Thyroid gland (tissue), 4 donors: ENCODE measurements at places on chromosomes 11 and 22. TPM values are rescaled to one million over a fixed set of nuclear protein-coding genes. Genes with fewer than 3 reads are reported as not detected.

- no peaks in the 10 kb centered on the region for H3K27me3 ChIP-seq
- DNase-seq: peak; percentile 60
Measured at GRCh38 chr11:128039140-128040021, 548.0 kb downstream of the ETS1 start.

DNA sequence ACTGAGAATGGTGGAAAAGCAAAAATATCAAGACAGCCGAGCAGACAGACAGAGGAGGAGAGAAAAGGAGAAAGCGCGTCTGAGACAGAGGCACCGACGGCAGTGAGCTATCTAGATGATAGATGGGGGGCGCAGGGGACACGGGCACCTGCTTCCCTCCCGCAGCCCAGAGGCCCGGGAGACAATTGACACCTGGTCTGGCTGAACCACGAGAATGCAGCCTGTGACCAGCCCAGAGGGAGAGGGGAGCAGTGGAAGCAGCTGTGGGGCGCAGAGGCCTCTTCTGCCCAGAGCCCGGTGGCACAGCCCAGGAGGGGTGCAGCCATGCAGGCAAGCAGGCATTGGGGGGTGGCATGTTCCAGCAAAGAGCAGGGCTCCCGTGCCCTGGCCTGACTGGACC, 48.2 kb downstream of the ELFN2 start:
- no peaks in the 10 kb centered on the region for H3K27me3 ChIP-seq
- no peak overlapping the region for H3K4me3 ChIP-seq
- H3K27ac ChIP-seq: no peak overlapping the region
- no peaks in the 10 kb centered on the region for H3K36me3 ChIP-seq
- no peak for DNase-seq
- H3K4me1 ChIP-seq: no peaks in the 10 kb centered on the region

GRCh38 chr11:106461148-106461691, 383.8 kb downstream of the AASDHPPT start:
- no peaks in the 10 kb centered on the region for H3K36me3 ChIP-seq
- H3K27me3 ChIP-seq: no peaks in the 10 kb centered on the region
- H3K4me3 ChIP-seq: no peak overlapping the region
- no peak overlapping the region for H3K27ac ChIP-seq
- H3K4me1 ChIP-seq: no peaks in the 10 kb centered on the region

DNA sequence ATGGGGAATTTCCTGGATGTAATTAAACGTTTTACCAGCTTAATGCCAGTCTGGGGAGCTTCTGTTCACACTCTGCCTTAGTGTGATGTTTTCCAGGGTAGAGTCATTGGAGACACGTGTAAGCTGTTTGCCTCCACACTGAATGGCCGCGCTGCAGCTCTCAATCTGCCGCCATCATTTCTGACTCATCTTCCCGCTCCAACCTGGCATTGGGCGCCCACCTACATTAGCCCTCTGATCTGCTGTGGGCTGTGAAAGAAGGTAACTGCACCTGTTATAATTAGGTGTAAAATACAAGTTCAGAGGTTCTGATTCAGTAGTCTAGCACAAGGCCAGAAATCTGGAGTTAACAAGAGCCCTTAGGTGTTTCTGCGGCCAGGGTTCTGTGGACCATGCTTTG, 54.6 kb downstream of the MN1 start:
- H3K4me3 ChIP-seq: no peak overlapping the region
- peaks cover 5% of the 10 kb centered on the region for H3K4me1 ChIP-seq
- H3K27ac ChIP-seq: no peak overlapping the region

- no peak overlapping the region for H3K4me3 ChIP-seq
- H3K27me3 ChIP-seq: no peaks in the 10 kb centered on the region
- no peaks in the 10 kb centered on the region for H3K36me3 ChIP-seq
- no peak for DNase-seq
Measured at GRCh38 chr22:47187176-47187957, 424.9 kb downstream of the TBC1D22A start.

GRCh38 chr11:86176165-86176884, 68.2 kb upstream of the EED start:
- no peaks in the 10 kb centered on the region for H3K4me1 ChIP-seq
- H3K4me3 ChIP-seq: no peak overlapping the region
- DNase-seq: no peak
- H3K36me3 ChIP-seq: no peaks in the 10 kb centered on the region

DNA sequence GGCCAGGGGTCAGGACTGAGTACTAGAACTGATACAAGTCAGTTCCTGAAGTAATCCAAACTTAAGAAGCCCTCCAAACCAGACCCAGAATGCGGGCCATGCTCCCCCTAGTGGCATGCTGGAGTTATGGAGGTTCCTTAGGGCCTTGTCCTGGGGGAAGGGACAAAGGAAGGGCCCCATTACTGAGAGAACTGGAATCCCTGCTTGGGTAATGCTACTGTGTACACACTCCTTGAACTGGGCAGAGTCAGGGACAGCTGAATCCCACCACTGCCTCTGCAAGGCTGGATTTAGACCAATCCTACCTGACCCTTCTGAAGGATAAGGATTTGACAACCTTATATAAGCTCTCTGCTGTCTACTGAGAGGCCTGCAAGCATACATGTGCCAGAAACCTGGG, 97.3 kb upstream of the AKIP1 start:
- H3K4me3 ChIP-seq: no peak overlapping the region
- DNase-seq: peak; percentile 76
- H3K27ac ChIP-seq: peak overlapping the region; percentile 84

DNA sequence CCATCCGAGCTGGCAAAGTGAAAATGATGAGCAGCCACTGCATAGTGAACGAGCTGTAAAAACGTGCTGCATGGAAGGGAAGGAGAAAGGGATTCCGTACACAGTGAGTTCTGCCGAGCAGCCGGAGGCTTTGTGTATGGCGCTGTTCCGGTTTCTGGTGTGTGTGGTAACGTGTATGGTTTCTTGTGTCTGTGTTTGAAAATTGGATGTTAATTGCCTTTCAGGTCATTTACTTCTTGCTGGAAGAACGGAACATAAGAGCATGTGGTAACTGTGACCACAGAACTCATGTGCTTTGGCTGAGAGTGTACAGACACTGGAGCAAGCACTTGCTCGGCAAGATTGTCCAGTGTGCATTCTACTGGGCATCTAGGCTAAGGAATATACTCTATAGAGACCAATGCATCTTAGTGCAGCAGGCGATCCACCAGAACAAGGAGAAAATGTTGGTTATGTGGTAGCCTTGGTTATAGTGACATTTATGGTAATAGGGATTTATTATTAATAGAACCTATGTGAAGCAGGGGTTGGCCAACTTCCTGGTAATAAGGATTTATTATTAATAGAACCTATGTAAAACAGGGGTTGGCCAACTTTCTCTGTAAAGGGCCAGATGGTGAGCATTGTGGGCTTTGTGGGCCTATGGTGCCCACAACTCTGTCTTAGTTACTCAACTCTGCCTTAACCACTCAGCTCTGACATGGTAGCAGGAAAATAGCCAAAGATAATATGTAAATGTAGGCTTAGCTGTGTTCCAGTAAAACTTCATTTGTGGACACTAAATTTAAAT, 49.2 kb downstream of the GRAMD1B start:
- DNase-seq: no peak
- no peak overlapping the region for H3K4me3 ChIP-seq
- peaks cover 7% of the 10 kb centered on the region for H3K4me1 ChIP-seq
- H3K36me3 ChIP-seq: no peaks in the 10 kb centered on the region

DNA sequence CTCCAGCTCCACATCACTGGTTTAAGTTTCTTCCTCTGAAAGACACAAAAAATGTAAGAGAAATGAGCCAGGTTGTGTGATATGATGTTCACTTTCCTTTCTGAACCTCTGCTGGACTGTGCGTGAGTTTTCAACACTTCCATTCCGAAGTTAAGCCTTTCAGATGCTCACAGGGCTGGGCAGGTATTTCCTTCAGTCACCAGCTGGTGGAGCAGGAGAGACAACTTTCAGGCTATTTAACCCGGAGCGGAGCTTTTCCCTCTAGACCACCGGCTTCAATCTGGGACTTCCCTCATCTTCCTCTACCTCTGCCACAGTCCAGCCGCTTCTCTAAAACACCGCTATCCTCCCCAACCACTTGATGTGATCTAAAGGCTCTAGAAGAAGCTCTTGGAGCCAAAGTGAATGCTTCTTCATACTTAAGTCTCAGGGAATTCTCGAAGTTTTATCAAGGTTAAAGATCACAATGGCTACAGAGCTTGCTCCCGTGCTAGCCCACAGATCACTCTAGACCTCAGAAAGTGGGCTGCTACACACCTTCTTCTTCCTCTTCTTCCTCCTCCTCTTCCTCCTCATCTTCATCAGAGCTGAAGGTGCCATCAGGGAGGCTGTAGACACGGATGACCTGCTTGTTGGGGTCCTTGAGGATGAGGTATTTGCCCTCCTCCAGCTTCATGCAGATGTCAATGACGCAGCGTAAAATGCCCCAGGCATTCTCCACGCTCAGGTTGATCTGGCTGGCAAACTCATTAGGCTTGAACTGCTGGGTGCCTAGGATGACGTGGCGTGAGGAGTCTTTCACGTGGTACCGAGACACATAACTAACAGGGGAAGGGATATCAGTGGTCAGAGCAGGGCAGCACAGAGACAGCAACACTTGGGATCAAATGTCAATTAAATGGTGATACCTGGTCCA, 4.4 kb upstream of the FOXRED2 start:
- H3K27ac ChIP-seq: no peak overlapping the region

DNA sequence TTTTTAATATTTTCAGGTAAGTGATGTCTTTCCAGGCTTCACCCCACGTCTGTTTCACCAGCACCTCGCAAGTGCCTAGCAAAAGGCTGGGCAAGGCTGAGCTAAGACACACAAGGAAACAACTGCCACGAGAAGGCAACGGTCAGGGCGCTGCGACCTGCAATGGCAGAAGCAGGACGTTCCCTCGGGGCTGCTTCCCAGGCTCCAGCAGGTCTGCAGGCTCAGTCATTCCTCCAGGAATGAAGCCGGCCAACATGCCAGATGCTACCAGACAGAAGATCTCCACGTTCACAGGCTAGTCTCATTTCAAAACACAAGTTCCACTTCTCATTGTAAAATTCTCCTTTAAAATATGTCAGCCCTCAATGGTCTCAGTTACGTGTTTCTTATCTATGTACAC, 45.5 kb downstream of the CELSR1 start:
- no peak for DNase-seq
- H3K4me1 ChIP-seq: no peaks in the 10 kb centered on the region
- H3K36me3 ChIP-seq: no peaks in the 10 kb centered on the region
- no peaks in the 10 kb centered on the region for H3K27me3 ChIP-seq
- H3K27ac ChIP-seq: no peak overlapping the region

- H3K4me1 ChIP-seq: peaks cover 8% of the 10 kb centered on the region
- H3K4me3 ChIP-seq: no peak overlapping the region
- H3K27me3 ChIP-seq: no peaks in the 10 kb centered on the region
- H3K36me3 ChIP-seq: no peaks in the 10 kb centered on the region
- peak; percentile 78 for DNase-seq
Measured at GRCh38 chr22:42169055-42169469, 38.5 kb upstream of the CYP2D6 start.

DNA sequence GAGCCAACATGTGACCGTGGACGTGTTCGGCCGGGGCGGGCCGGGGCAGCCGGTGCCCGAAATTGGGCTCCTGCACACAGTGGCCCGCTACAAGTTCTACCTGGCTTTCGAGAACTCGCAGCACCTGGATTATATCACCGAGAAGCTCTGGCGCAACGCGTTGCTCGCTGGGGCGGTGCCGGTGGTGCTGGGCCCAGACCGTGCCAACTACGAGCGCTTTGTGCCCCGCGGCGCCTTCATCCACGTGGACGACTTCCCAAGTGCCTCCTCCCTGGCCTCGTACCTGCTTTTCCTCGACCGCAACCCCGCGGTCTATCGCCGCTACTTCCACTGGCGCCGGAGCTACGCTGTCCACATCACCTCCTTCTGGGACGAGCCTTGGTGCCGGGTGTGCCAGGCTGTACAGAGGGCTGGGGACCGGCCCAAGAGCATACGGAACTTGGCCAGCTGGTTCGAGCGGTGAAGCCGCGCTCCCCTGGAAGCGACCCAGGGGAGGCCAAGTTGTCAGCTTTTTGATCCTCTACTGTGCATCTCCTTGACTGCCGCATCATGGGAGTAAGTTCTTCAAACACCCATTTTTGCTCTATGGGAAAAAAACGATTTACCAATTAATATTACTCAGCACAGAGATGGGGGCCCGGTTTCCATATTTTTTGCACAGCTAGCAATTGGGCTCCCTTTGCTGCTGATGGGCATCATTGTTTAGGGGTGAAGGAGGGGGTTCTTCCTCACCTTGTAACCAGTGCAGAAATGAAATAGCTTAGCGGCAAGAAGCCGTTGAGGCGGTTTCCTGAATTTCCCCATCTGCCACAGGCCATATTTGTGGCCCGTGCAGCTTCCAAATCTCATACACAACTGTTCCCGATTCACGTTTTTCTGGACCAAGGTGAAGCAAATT, 1.8 kb downstream of the FUT4 start:
- DNase-seq: no peak
- H3K4me3 ChIP-seq: peak overlapping the region; percentile 63
- H3K4me1 ChIP-seq: peaks cover 11% of the 10 kb centered on the region
- no peaks in the 10 kb centered on the region for H3K36me3 ChIP-seq
- no peaks in the 10 kb centered on the region for H3K27me3 ChIP-seq

DNA sequence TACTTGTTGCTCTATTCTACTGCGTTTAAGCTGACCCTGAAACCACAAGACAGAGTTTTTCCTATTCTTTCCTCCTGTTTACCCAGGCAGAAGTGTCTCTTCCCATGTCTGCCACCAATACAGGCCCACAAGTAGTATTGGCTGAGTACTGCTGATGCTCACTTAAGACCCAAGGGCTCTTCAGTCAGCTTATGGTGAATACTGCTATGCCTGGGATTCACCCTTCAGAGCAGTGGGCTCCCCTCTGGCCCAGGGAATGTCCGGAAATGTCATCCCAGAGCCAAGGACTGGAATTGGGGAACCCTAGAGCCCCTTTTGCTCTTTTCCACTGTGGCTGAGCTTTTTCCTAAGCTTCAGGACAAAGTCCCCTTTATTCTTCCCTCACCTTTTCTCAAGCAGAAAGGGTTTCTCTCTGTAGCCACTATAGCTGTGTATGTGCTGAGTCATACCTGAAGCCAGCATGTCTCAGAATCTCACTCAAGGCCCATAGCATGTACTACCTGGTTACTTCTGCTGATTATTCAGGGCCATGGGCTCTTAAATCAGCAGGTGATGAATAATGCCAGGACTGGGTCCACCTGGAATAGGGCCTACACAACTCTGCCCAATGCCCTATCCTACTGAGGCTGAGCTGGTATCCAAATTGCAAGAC, 745.8 kb upstream of the ANO5 start:
- DNase-seq: no peak

The MAPK1 gene
- 83.1 TPM for total RNA-seq

The ROM1 gene
- total RNA-seq: 5.6 TPM

The GLB1L2 gene
- total RNA-seq: 31.6 TPM

The CRACR2B gene
- 17.2 TPM for total RNA-seq

The MGAT3 gene
- total RNA-seq: 0.45 TPM

The CENPM gene
- not detected for total RNA-seq

The WBP2NL gene
- total RNA-seq: 2.8 TPM

The H19 gene
- total RNA-seq: 68.7 TPM

The LRRC51 gene
- total RNA-seq: 14.9 TPM
